Retinal pigment epithelial cell (primary cell): ENCODE measurements at places on chromosomes 3 and 15.

DNA sequence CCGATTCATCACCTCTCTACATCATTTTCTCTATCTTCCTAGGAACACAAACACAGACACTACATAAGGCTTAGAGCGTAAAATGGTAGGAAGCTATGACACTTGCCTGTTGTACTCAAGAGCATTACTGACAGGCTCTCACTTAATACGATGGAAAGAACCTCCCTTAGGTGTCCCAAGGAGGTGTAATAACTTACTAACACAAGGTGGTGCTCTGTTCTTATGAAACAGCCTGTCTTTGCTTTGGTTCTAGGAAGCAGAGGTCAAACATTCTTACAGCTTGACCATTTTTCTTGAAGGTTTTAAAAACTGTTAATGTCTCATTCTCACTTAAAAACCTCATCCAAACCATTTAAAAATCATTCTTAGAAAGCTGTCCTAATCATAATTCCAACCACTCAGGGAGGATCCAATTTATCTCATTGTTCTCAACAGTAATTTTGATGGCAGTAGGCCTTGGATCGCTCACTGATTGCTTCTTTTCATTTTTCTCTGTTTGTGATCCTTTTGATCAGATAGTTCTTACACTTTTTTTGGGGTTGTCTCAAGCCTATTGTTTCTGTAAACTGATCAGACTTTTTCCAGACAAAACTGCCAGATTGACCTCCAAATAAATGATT is 317.8 kb upstream of the AGTR1 start:
- peak; percentile 28 for DNase-seq

DNA sequence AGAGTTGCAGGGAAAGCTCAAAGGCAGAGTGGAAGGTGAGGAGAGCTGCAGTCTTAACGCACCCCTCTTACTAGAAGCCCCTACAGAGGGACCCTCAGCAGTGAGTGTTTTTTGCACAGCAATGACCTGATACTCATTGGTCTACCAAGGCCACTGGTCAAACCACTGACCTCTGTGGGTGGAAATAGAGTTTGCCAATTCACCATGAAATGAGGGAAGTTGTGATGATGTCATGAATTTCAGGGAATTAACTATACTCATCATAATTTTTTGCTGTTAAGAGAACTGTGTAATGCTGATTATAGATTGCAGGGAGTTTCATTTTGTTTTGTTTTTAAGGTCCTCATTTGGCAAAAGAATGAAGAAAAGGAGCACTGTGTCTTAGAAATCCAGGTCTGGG is 101.7 kb upstream of the SMAD3 start:
- DNase-seq = no peak

GRCh38 chr15:38461066-38461833 is 7.3 kb downstream of the FAM98B start:
- no peak for DNase-seq

GRCh38 chr3:8254489-8254888 is 247.1 kb upstream of the LMCD1 start:
- no peak for DNase-seq

GRCh38 chr15:29676961-29677402 is 145.3 kb downstream of the TJP1 start:
- no peak for DNase-seq

- no peak for DNase-seq
These were observed 65.9 kb upstream of the TMEM108 start for GRCh38 chr3:132972333-132972732.

- no peak for DNase-seq
These were observed 15.5 kb upstream of the TBL1XR1 start for GRCh38 chr3:177212756-177213155.

DNA sequence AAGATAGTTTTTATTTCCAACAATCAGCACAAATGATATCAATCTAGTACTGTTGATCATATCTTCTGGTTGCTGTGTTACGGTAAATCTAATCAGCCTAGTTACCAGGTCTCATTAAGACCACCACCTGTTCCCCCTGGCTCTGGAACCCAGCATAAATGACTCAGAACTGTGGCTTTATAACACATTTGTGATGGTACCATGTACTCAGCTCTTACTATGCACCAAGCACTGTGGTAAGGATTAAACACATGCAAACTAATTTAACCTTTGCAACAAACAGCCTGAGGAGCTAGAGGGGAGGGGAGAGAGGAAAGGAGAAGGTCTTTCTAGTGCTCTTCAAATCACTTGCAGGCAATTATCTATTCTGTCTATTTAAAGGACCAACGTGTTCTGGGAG is 173.9 kb upstream of the LMCD1 start:
- DNase-seq = no peak

GRCh38 chr3:77071364-77071763 is 31.5 kb downstream of the ROBO2 start:
- DNase-seq = no peak

DNA sequence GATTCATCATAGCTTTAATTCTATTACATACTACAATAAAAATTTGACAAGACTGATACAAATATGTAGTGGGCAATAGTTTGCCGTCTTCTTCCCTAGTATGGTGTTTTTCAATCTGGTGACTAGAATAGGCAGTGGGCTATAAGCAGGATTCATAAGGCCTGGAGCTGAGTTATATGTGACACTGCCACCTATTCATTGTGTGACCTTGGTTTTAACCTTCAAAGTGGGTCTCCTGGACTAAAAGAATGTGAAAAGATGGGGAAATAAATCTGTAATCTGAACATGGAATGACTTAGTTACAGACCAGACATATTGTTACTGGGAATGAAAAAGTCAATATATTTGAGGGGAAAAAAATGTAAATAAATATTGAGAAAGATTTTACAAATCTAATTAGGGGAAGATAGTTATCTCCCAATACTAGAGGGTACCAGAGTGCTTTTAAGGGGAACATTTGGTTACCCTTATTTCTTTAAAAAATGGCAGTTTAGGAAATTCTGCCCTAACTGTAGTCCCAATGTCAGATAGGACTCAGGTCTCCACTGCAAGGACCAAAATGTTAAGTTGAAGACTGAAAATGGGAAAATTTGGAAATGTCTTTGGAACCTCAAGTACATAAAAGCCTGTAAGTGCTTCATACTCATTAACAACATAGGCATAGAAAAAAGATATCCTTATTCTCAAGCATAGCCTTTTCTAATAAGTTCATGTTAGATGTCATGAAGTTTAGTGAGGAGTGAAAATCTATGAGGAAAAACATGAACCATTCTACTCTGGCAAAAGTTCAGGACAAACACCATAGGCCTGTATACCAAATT is 10.7 kb upstream of the SETD5 start:
- no peak for DNase-seq

- DNase-seq = peak; percentile 33
These were observed 51.7 kb downstream of the SCN11A start for GRCh38 chr3:39000008-39000450.

DNA sequence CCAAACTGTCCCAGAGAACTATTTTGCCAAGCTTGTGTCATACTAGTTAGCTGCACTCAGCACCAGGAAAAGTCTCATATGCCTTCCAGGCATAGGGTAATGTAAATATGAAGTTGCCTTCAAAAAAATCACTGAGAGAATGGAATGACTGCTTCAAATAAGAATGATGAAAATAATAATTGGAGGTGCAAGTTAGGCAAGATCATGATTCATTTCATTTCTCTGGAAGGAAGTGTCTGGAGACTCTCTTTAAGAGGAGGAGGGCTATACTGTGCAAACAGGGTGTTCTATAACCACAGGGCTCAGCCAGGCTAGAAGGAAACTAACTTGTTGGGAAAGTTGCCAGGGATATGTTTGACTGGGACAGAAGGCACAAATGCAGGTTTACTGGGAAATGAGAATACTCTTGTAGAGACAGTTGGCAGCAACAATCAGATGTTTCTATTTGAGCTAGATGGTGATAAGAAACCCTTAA is 4.3 kb downstream of the SIDT1 start:
- no peak for DNase-seq

GRCh38 chr15:96262549-96263489 is 67.7 kb upstream of the NR2F2 start:
- DNase-seq = no peak

DNA sequence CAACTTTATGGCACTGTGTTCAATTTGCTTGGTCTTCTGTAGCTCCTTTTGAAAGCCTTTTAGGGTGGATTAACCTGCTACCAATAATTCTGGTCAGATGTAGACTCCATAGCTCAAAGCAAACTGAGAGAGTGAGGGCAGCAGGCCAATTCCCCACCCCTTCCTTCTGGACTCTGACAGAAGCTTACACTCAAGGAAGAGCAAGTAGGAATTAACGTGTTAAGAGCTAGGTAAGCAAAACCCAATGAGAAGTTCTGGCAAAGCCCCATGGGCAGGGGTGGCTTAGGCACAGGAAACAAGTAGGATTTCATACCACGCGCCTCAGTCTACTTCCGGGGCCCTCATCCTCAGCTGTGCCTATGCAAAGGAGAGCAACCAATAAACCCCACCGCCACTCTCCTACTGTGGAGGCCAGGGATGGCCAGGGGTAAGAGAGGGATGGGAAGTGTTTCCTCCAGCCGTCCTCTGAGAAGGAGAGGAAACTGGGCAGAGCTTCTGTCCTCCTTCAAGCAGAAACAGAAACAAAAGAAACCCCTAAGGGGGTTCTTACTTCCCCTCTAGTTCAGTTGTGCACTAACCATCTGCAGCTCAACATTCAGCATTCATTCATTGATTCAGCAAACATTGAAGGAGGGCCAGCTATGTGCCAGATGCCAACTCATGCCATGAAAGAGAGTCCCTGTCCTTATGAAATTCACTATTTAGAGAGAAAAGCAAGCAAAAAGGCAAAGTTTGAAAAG is 12.6 kb downstream of the CCR5 start:
- DNase-seq = no peak

- DNase-seq = no peak
These were observed 140.7 kb upstream of the ARPP21 start for GRCh38 chr3:35498506-35499210.

DNA sequence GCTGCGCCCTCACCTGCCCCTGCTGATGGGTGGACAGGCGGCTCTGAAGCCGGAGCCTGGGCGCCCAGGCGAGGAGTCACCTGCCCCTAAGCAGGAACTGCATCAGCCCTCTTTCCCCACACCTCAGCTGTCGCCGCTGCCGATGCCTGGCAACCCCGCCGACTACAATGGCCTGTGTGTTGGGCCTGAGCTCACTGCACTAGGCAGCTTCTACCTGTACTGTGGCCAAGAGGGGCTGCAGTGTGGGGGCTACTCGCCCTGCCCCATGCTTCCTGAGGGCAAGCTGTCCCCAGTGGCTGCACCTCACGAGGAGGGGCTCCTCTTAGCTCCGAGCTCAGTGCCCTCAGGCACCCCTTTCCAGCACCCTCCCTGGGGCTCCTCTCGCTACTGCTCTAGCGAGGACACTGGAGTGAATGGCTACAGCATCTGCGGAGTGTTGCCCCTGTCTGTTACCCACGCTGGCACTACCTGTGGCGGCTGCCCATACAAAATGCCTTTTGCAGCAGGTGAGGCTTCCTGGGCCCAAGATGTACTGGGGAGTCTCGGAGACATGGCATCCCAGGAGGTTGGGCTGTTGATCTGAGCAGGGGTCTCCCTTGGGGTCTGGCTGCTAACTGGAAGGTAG is 11.3 kb upstream of the CHST14 start:
- DNase-seq = no peak

DNA sequence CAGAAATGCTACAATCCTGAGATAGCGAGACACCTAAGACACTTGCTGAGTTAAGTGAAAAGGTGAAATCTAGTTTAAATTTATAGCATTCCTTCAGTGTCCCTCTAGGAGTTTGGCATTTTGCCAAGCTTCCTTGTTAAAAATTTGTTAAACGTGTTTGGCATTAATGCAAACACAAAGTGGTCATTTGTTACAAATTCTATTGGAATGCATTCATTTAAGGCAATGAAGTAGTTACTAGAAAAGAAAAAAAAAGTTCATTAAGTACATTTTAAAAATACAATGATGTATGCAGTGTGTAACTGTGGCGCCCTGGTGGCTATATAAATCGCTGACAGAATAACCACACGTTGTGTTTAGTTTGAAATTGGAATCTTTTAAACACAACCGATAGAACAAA is 31.3 kb upstream of the WNT5A start:
- DNase-seq = no peak

DNA sequence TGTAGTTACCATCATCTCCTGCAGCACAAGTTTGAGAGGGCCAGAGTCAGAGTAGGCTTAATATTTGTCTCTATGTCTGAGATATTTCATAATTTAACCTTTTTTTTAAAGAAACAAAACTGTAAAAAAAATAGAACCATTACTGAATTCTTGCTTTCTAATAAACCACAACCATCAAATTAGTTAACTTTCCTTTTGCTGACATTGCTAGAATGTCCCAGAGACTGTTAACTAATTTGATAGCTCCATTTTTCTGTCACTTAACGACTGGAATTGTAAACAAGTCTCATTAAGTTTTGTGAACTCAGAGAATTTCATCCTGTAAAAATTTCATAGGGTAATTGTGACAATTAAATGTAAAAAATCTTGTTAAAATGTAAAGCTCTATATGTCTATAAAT is 35.6 kb downstream of the IMPG2 start:
- DNase-seq = no peak

- DNase-seq = no peak
These were observed 97.7 kb downstream of the DPH6 start for GRCh38 chr15:35448294-35448693.

GRCh38 chr3:51670823-51671733 is at the start of gene TEX264:
Gene TEX264, plus strand, starts transcription at chr3:51671252. Its CDS starts 3,053 bp downstream, at chr3:51674305.
- DNase-seq = no peak

- no peak for DNase-seq
These were observed 1.5 kb upstream of the P2RY12 start for GRCh38 chr3:151386056-151386455.

DNA sequence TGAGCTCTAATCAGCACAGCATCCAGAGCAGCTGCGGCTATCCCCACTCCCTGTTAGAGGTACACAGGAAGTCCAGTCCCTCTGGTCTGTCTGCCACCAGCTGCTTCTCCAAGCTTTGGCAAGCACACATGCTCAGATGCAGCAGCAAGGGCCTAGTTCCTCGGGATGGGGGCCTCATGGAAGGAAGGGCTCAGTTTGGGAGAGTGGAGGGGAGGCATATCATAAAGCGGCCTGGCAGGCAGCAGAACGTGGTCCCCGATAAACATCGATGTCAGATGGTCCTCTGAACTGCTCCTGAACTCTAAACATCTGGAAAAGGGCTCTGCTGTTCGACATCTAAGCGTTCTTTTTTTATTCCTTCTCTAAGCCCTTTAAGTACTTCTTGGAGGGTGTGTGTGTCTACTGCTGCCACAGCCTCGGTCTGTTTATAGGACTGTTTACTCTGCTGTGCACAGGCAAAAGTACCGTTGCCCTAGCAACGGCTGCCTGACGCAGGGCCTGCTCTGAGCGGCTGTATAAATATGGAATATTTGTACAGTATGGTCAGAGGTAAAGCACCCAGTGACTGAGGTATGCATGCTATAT is 74.6 kb downstream of the PRICKLE2 start:
- DNase-seq = peak; percentile 81

DNA sequence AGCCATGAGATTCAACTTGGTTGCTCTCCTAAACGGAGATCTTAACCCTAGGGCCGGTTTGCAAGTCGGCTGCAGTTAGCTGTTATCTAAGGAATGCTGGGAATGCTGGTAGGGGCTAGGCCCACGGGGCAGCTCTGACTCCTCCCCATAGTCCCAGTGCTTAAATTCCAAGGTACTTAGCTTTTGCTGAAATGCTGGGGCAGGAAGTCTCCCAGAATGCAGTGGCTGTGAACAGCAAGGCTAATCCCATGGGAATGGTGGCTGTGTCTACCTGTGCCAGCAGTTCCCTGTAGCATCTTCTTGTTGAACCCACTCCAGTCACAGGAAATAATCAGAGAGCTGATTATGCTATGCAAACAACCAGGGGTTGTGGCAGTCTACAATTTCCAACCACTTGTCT is 102.5 kb upstream of the TJP1 start:
- DNase-seq = peak; percentile 93
